ENCODE measurements at places on chromosomes 5 and 9. TPM values are rescaled to one million over a fixed set of nuclear protein-coding genes. Genes with fewer than 3 reads are reported as not detected.

DNA sequence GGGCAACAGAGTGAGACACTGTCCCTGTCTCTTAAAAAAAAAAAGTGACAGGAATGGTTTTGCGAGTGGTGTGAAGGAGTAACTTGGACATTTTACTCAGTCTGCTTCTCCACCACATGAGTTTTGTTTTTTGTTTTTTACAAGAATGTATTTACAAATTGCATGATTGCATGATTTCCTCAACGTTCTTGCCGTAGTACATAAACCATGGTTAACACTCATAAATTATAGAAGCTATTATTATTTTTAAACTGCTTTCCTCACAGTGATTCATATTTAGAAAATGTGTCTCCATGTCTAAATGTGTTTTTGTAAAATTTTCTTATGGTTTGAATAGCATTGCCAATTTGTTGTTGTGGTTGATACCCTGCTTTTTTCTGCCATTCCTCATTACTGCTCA is 220.0 kb downstream of the GOLPH3 start:
- no peaks in the 10 kb centered on the region for H3K27me3 ChIP-seq
- no peak overlapping the region for H3K4me3 ChIP-seq
- H3K4me1 ChIP-seq = no peaks in the 10 kb centered on the region
- DNase-seq = no peak
- H3K36me3 ChIP-seq = no peaks in the 10 kb centered on the region

DNA sequence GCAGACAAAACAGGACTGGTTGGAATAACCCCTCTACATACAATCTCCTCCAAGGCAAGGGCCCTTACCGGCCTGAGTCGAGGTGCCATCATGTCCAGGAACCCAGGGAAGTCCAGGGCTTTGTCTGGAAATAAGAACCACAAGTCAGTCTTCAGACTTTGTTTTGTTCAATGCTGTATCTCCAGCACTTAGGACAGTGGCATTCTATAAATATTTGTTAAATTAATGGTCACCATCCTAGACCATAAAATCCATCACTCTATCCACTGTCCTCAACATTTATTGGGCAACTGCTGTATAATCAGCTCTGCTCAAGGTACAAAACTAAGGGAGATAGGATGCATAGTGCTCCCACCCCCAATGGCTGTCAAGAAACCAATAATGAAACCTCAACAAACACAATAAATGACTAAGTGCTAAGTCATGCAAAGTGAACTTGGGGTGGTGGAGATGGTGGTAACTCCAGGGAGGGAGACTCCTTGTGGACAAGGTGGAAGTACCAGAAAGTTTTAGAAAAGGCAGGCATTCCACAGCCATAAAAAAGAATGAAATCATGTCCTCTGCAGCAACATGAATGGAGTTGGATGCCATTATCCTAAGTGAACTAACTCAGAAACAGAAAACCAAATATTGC is 5.0 kb downstream of the RELL2 start:
- no peak overlapping the region for H3K27ac ChIP-seq
- H3K27me3 ChIP-seq = no peaks in the 10 kb centered on the region
- H3K4me3 ChIP-seq = no peak overlapping the region
- peaks cover 12% of the 10 kb centered on the region for H3K4me1 ChIP-seq
- peaks cover 20% of the 10 kb centered on the region for H3K36me3 ChIP-seq

- no peaks in the 10 kb centered on the region for H3K36me3 ChIP-seq
- no peaks in the 10 kb centered on the region for H3K27me3 ChIP-seq
- H3K27ac ChIP-seq = no peak overlapping the region
Observed at GRCh38 chr5:21419383-21419782, 1431.4 kb upstream of the CDH18 start.

DNA sequence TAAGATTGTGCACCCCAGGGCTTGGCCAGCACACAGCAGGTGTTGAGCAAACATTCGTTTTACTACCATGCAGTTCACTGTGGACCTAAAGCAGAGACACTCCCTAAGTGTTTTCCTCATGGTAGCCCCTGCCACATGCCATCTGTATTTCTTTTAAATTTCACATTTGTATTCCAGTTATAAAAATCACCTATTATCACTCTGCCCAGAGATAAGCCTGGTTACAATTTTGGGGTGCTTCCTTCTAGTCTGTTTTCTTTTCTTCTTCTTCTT is 10.9 kb upstream of the FIBCD1 start:
- no peak overlapping the region for H3K27ac ChIP-seq
- no peaks in the 10 kb centered on the region for H3K36me3 ChIP-seq
- no peak for DNase-seq
- no peaks in the 10 kb centered on the region for H3K27me3 ChIP-seq
- H3K4me1 ChIP-seq = no peaks in the 10 kb centered on the region

GRCh38 chr9:16442622-16443021 is 427.8 kb downstream of the BNC2 start:
- no peaks in the 10 kb centered on the region for H3K27me3 ChIP-seq
- no peak for DNase-seq
- no peak overlapping the region for H3K4me3 ChIP-seq

GRCh38 chr5:131610198-131611063 is 24.6 kb downstream of the RAPGEF6 start:
- no peaks in the 10 kb centered on the region for H3K36me3 ChIP-seq
- H3K4me1 ChIP-seq = peaks cover 42% of the 10 kb centered on the region
- H3K27me3 ChIP-seq = no peaks in the 10 kb centered on the region
- no peak overlapping the region for H3K4me3 ChIP-seq
- DNase-seq = no peak

GRCh38 chr9:19030899-19031298 is 2.1 kb downstream of the SAXO1 start:
- no peak overlapping the region for H3K4me3 ChIP-seq
- H3K4me1 ChIP-seq = no peaks in the 10 kb centered on the region
- no peaks in the 10 kb centered on the region for H3K36me3 ChIP-seq
- DNase-seq = no peak

GRCh38 chr5:172792701-172793570 is 21.9 kb upstream of the DUSP1 start:
- no peak overlapping the region for H3K4me3 ChIP-seq
- H3K4me1 ChIP-seq = no peaks in the 10 kb centered on the region

The ACOT12 gene
- polyA plus RNA-seq = not detected

Data from CD4-positive, alpha-beta memory T cell (primary cell).